ENCODE measurements at places on chromosomes 5 and 9.

DNA sequence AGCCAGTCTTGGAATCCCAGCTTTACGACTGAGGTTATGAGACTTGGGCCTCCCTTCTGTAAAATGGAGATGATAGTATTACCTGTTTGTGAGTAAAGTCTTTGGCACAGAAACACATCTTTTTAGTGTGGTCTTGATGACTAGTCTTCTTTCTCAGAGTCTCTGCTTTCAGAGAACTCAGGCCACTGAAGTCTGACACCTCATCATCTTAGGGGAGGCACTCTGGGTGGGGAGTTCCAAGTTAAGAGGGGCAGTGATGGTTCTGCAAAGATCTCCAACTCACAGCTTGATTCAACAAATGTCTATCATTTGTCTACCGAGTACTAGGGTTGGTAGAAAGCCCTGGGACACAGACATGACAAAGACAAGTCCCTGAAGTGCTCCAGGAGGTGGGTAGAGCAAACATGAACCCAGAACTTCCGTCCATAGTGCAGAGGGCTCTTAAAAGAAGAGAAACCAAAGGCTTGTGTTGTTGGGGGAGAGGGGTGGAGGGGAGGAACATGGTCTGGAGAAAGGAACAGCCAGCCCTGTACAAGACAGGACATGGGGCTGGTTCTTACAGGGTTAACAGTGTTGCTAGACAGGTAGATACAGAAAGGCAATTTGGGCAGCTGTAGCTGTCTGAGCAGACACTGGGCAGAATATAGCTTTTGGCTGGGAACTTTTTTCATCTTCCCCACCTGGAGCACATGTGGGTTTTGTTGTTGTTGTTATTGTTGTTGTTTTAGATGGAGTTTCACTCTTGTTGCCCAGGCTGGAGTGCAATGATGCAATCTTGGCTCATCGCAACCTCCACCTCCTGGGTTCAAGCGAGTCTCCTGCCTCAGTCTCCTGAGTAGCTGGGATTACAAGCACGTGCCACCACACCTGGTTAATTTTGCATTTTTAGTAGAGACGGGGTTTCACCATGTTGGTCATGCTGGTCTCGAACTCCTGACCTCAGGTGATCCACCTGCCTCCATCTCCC lies 2.6 kb upstream of the CD14 start:
- DNase-seq, result no peak

DNA sequence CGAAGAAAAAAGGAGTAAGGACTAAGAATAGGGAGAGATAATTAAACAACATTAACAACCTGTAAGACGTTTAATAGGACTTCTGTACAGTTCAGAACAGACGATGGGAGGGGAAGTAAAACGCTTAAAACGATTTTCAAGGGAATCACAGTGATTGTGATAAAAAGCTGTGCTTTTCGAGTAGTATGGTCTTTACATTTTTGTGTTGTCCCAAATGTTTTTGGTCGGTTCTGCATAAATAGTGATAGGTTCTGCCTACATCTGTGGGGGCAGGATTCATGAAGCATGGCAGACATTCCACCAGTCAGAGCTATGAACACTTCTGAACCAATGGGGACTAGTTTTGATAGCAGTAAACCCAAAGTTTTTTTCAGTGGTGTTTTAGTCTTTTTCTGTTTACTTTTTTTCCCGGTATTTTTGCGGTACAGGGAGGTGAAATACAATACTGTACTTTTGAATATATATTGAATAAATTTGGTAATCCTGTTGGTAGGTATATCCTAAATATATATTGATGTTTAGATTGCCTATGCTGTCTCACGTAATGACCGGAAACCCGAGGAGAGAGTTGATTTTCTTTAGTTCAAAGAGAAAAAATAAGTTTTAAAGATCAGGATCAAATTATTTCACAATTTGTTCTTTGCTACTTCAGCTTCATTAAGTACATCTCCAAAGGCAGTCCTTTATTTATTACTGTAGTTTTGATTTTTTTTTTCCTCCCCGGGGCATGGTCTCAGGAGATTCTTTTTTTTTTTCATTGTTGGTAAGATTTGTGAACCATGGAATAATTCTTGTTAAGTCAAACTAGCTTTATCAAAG lies 1.3 kb downstream of the ERBIN start:
- DNase-seq, result no peak

DNA sequence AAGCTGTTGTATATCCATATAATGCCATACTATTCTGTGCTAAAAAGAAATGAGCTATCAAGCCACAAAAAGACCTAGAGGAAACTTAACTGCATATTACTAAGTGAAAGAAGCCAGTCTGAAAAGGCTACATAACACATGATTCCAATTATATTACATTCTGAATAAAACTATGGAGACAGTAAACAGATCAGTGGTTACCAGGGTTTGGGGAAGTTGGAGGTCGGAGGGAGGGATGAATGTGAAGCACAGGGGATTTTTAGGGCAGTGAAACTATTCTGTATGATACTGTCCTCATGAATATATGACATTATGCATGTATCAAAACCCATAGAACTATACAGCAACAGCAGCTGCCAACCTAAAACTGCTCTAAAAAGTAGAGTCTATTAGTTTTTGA lies 5.6 kb upstream of the RFK start:
- DNase-seq, result no peak

DNA sequence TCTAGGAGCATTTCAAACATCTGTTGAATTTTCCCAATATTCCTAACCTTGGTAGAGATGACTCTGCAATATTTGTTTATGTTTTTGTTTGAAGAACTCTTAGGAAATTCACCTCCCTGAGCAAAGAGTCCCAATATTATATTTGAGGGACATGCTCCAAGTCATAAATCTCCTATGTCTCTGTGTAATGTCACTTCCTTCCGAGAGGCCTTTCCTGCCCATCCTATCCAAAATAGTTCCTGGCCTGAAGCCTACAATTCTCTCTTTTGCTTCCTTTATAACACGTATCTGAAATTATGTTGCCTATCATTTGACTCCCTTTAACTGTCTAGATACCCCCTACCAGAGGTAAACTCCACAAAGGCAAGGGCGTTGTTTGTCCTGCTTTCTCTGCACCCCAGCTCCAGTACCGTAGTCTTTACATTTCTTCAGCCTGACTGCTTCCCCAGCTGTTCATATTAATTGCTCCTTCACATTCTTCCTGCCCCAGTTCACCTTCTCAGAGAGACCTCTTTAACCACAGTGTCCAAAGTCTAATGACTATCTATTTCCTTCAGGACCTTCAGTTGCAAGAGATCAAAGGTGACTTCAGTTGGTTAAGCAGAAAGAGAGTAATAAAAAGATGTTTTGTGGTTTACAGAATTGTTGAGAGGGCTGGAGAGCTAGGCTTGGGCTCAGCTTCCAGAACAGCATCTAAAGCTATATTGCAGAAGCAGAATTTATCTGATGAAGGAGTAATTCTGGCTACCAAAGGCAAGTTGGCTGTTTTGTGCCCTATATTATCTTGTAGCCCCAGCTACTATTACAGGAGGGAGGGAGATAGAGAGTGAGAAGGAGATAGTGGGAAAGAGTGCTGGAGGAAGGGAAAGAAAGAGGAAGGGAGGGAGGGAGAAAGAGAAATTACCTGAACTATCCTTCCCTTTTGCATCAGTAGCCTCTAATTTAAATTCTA lies 109.3 kb upstream of the TMEM161B start:
- DNase-seq, result no peak

DNA sequence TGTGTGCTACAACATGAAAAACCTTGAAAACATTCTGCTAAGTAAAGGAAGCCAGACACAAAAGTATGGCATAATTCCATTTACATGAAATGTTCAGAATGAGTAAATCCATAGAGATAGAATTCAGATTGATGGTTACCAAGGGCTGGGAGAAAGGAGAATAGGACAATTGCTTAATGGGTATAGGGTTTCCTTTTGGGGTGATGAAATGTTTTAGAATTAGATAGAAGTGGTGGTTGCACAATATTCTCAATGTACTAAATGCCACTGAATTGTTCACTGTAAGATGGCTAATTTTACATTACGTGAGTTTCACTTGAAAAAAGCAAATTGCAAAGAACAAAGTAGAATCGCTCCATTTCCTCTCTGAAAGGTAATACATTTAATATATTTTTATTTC lies 43.0 kb upstream of the GAS1 start:
- DNase-seq, result no peak

- DNase-seq, result no peak
Observed at GRCh38 chr5:139383993-139384590, 995 bp upstream of the SLC23A1 start.

GRCh38 chr9:82091610-82092009 lies 103.0 kb downstream of the SPATA31D1 start:
- DNase-seq, result no peak

- DNase-seq, result peak; percentile 39
Observed at GRCh38 chr5:180313677-180314505, 22.0 kb upstream of the MAPK9 start.

DNA sequence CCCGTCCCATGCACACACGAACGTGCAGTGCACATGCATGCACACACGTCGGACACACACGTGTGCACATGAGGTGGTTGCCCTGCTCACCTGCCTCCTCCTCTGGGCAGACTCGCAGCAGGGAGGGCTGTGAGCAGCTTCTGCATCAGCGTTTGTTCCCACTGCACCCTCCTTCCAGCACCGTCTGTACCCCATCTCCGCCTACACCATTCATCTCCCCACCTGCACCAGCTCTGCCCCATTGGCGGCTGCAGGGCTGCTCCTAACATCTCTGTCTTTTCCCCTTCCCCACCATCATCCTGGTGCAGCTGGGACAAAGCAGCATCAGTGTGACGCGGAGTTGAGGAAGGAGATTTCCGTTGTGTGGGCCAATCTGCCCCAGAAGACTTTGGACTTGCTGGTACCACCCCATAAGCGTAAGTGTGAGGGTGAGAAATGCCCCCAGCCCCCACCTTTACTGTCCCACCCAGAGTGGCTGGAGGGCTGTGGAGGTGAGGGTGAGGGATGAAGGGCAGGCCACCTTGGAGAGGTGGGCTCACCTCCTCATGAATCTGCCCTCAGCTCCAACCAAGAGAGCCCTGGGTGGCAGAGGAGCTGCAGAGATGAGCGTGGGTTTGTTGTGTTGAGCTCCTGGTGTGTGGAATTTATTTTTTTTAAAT lies 234.6 kb downstream of the CACNA1B start:
- no peak for DNase-seq

DNA sequence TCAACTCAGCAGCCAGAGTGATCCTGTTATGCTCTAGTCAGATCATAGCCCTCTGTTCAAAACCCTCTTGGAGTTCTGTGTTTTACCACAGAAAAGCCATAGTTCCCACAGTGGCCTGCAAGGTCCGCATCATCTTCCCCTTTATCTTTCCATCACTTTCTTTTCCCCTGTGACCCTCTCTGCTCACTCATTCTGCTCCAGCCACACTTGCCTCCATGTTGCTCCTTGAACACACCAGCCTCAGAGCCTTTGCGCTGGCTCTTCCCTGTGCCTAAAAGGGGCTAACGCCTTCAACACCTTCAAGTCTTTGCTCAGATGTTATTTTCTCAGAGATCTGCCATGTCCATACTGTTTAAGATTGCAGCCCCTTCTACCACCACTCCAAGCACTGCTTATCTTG lies 26.3 kb downstream of the CSF2 start:
- no peak for DNase-seq

- DNase-seq, result no peak
Observed at GRCh38 chr9:129236441-129237145, 58.5 kb upstream of the IER5L start.
